ENCODE measurements at places on chromosomes 5 and 9.

DNA sequence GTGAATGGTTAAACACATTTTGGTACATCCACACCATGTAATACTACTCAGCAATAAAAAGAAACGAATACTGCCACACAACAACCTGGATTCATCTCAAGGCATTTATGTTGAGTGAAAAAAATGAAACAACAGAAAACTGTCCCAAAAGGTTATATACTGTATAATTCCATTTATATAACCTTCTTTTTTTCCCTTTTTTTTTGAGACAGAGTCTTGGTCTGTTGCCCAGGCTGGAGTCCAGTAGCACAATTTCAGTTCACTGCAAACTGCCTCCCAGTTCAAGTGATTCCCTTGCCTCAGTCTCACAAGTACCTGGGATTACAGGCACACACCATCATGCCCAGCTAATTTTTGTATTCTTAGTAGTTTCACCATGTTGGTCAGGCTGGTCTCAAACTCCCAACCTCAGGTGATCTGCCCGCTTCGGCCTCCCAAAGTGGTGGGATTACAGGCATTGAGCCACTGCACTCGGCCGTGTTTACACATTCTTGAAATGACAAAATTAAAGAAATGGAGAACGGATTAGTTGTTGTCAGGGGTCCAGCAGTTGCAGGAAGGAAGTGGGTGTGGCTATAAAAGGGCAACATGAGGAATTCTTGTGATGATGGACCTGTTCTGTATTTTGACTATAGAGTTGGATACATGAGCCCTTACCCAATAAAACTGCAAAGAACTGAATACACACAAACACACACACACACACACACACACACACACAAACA is 17.4 kb downstream of the PPP6C start:
- DNase-seq = no peak

GRCh38 chr5:159240301-159240870 is 22.7 kb upstream of the UBLCP1 start:
- peak; percentile 69 for DNase-seq

DNA sequence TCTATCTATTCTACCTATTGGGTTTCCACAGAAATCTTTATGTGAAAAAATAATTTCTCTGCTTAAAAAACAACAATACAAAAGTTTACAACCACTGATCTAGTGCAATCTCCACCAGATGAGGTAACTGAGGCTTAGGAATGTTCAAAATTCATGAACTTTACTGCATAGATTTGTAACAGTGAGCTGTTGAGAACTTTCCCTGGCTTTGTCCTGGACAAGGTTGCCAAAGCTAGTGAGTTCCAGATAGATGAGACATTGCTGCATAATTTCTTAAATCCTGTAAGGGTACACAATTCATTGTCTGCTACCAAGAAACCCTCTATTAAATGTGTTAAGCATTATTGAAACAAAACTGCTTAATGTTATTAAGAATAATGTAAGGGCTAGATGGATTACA is 102.7 kb downstream of the OSMR start:
- DNase-seq = no peak

DNA sequence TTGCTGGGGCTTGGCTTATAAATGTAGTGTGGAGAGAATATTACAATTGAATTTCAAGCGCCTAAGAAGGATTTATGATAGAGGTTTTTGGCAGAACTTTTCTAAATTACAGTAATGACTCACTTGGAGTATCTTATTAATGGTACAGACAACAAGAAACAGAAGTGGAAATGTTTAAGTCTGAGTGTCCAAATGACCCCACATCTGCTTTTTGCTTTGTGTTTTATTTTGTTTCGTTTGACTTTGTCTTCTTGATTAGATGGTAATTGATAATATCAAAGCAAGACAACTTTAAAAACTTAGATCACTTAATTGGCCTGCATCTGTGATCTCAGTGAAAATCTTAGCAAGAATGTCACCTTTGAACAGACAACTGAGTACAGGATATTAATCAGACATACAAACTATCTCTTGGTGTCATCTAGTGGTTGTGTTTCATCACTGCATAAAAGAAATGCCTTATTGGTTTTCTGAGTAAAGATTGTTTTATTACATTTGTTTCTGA is 577.4 kb downstream of the ISL1 start:
- no peak for DNase-seq

DNA sequence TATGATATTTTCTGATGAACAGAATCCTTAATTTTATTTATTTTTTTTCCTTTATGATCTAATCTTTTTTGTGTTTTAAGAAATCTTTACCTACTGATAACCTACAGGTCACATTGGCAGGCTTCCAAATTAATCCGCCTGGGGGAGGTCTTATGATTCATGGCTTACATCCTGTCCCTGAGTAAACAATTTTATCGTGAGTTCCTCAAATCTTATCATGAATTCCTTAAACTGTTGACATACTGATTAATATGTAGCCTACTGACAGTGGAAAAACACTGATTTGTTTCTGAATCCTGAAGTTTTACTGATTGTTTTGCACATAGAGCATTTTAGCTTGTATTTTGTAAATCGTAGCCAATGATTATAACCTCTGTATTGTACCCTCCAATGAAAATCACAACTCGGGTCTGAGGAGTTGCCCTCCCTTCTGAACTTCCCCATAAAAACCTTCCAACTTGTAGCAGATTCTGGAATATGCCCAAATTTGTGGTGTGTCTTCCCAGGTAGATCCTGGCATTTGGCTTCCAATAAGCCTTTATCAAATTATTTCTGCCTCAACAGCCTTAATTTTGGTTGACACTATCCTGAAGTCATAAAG is 105.6 kb downstream of the VCAN start:
- no peak for DNase-seq

GRCh38 chr9:33350310-33350709 is 52.1 kb downstream of the AQP7 start:
- no peak for DNase-seq

DNA sequence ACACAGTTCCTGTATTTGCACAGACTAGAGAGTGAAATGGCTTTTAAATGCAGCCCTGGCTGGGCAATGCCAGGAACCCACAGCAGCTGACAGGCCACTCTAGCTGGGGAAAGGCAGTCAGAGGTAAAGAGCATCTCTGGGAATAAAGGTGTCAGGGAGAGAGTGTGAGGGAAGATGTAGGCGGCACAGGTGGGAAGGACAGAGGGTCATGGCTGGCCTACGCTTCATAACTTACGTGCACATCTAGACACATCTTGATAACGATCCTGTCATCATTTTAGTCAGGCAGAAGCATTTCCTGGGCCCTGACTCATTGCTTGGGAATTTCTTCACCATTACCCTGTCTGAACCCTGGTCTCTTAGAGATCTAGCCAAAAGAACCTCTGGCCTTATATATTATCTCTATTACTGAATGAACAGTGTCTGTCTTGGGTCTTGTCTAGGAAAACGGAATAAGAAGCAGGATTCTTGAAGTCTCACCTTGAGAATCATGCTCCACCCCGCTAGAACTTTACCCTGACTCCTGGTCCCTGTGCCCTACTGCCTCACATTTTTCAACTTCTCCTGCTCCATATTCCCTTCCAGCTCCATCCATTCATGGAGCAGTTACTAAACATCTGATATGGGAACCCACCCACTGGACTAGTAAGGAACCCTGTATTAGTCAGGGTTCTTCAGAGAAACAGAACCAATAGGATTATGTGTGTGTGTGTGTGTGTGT is 106.4 kb upstream of the ELL2 start:
- peak; percentile 14 for DNase-seq

DNA sequence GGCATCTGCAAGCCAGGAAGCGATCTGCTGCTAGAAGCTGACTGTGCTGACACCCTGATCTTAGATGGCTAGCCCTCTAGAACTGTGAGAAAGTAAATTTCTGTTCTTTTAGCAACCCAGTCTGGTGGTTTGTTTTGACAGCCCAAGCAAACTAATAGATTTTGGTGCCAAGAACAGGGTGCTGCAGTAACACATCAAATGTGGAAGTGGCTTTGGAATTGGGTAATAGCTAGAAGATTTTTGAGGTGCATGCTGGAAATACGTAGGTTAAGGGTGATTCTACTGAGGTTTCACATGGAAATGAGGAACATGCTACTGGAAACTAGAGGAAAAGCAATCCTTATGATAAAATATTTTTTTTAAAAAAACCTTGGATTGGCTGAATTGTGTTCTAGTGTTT is 153.5 kb upstream of the SH3GL2 start:
- peak; percentile 70 for DNase-seq

GRCh38 chr9:29078063-29078666 is 1504.9 kb upstream of the C9orf72 start:
- DNase-seq = no peak

DNA sequence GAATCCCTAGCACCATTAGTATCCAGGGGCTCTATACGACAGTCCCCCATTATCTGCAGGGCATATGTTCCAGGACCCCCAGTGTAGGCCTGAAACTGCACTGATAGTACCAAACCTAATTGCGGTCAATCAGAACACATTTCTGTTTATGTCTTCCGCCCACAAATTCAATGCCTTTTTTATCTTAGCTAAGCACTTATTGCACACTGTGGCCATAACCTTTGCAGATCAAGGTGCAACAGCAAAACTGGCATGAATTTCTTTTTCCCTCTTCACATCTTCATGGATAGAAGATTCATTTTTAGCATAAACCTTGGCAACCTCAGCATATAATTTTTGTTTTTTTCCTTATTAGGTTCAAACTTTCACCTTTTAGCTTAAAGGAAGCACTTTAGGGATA is 361.1 kb downstream of the DEPDC1B start:
- no peak for DNase-seq

- no peak for DNase-seq
These were observed 6.8 kb downstream of the NR2F1 start for GRCh38 chr5:93589829-93590215.

DNA sequence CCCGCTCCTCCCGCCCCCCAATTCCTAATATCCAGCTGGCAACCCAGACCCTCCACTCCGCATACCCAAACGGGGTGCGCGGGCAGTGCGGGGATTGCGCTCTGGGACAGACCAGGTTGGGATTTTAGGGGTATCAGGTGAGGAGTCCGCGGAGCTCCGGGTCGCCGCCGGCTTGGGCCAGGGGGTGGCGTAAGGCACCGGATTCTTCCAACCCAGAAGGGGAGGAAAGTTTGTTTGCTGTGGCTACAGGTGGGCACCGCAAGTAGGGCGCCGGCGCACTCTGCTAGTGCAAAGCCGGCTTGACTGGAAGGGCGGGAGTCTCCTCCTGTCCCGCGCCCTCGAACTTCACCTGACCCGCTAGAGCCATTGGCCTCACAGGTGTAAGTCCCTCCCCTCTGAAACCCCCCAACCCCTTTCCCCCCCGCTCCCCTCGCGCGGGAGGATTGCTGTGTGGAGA is 709 bp downstream of the IQGAP2 start:
- no peak for DNase-seq

DNA sequence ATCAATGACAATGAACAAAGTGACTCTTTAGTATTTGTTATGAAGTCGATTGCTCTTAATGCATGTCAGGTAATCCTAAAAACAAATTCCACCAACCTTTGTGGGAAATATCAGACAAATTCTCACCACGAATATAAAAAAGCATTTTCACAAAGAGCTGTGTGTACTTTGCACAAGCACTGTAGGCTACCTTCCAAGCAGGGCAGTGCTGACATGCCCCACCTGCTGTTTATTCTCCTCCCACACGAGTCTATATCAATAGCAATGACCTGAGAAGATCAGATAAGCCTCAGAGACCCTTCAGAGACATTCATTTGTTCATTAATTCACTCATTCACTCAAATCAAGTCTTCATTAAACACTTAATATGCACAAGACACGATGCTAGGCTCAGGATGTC is 469.1 kb downstream of the ZSWIM6 start:
- no peak for DNase-seq

DNA sequence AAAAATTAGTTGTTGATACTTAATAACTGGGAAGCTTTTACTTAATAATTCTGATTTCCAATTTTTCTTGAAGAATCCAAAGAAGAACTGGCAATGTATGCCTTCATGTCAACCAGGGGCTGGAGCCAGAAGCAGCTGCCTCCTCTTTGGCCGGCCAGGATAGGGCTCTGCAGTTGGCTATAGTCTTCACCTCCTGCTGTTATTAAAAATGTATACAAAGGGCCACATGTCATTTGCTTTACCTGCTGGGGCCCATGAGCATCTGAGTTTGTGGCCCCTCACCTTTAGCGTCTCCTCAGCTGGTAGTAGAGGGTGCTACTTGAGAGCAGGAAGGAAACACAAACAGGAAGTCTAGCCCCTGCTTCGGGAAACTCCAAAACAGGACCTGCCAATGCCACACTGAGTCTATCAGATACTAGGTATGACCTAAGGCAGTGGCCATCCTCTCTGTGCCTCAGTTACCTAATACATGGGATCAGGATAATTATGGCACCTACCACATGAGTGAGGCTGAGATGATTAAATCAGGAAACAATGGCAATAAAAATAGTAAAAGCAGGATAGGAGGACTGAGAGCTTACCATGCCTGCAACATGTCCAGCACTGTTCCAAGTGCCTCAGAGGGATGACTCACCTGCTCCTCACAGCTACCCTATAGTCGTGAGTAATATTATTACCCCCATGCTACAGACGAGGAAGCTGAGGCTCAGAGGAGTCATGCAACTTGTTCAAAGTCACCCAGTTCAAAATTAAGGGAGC is 21.3 kb downstream of the CCDC69 start:
- DNase-seq = peak; percentile 17

GRCh38 chr5:173395257-173395932 is 67.2 kb upstream of the STC2 start:
- DNase-seq = no peak

DNA sequence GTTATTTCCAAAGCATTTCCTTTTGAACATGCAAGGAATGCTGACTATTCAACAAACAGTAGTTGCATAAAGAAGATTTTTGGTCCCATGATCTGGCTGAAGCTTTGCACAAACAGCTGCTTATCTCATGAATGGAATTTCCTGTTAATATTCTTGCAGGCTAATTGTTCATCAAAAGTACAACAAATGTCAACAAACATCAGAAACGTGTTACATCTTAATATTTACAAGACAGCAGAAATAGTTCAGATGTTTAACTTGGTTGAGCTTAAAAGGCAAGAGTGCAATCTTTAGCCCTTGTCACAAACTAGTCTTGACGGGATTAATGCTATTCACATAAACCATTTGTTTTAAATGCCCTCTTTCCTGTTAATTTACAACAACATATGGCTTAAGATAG is 47.9 kb upstream of the BASP1 start:
- DNase-seq = no peak

DNA sequence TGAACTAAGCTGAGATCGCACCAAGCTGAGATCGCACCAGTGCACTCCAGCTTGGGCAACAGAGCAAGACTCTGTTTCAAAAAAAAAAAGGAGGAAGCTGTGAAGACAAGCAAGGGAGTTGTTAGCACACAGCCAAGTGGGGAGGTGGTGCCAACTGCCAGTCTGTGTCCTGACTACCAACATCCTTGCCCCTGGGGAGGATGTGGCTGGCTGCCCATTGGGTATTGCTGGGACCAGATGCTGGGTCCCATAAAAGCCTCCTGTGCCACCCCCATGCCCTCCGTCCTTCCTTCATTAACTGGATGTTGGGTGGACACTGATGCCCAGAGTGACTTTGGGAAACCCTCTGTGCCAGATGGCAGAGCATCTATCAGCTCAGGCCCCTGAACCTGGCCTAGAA is 157.1 kb upstream of the COL5A1 start:
- DNase-seq = peak; percentile 35

- no peak for DNase-seq
These were observed 138.5 kb upstream of the FREM1 start for GRCh38 chr9:15048772-15049171.

- DNase-seq = no peak
These were observed 181.7 kb upstream of the S1PR3 start for GRCh38 chr9:88809355-88810161.

Measured in MV-4-11 (cell line).